ENCODE measurements at places on chromosomes 1 and 21.

DNA sequence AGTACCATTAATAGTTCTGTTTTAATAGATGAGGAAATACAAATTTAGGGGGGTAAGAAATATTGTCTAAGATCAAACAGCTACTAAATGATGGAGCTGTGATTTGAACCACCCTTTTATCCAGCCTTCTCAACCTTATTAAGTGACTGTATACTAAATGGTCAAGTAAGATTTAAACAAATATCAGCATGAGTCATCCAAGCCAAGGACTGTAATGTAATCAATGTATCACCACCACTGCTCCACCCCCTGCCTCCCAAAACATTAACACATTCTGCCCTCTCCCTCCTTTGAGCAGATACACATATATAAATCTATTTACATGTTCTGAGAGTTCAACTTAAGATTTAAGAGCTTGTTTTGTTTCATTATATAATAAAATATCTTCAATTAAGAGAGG lies 58.9 kb downstream of the LRRC40 start:
- no peak for DNase-seq

DNA sequence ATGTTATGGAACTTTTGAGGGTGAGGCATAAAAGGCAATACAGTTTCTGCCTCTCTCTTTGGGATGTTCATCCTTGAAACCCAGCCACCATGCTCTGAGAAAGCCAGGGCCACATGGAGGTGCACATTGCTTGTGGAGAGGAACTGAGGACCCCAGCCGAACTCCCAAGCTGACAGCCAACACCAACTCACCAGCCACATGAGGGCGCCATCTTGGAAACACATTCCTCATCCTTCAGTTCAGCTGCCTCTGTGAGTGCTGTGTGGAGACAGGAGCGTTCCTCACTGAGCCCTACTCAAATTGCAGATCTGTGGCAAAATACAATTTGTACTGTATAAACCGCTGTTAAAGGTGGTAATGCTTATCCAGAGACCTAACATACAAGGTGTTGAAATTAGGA lies 137.5 kb downstream of the GABPA start:
- DNase-seq = no peak

- DNase-seq = no peak
Measured at GRCh38 chr21:44062380-44062779, 44.8 kb upstream of the PWP2 start.

DNA sequence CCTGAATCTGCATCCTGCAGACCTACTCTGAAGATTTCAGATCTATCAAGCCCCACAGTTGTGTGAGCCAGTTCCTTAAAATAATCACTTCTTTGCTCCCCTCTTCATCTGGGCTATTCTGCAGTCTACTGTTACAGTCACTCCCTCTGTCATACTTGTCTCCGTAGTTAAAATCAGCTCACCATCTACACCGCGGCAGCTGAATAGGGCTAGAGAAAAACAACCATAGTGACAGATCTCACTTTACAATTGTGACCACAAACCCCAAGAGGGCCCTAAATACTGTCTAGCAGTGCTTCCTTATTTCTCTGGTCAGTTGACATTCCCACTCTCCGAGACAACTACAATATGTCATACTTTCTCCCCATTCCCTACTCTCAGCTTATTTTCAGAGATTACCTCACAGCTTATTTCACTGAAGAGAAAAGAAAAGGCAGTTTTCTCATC lies 12.9 kb downstream of the DESI2 start:
- no peak for DNase-seq

- no peak for DNase-seq
Measured at GRCh38 chr1:196887515-196888239, at the start of gene CFHR4. CFHR4 (plus strand) TSS chr1:196888052; CDS start chr1:196888151, 99 bp downstream.

- peak; percentile 45 for DNase-seq
Measured at GRCh38 chr1:39653546-39654031, 14.1 kb upstream of the HEYL start.

DNA sequence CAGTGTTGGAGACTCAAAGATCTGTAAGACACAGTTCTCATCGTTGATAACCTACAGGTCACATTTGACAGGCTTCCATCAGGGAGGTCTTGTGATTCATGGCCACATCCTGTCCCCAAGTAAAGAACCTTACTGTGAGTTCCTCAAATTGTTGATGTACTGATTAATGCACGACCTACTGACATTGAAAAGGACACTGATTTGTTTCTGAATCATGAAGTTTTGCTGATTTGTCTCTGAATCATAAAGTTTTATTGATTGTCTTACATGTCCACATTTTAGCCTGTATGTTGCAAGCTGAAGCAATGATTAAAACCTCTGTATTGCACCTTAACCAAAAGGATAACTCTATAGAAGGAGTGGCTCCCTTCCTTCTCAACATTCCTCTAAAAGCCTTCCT lies 476.3 kb upstream of the RUNX1 start:
- DNase-seq = no peak

- DNase-seq = no peak
Measured at GRCh38 chr1:241308471-241308870, 48.5 kb downstream of the RGS7 start.

GRCh38 chr1:17527036-17527914 lies 12.2 kb upstream of the ARHGEF10L start:
- DNase-seq = no peak

- DNase-seq = no peak
Measured at GRCh38 chr1:98164509-98164908, 243.7 kb upstream of the DPYD start.

- no peak for DNase-seq
Measured at GRCh38 chr1:66296370-66296769, 237.6 kb upstream of the SGIP1 start.

- DNase-seq = no peak
Measured at GRCh38 chr1:32761253-32761877, 55.8 kb downstream of the YARS1 start.

DNA sequence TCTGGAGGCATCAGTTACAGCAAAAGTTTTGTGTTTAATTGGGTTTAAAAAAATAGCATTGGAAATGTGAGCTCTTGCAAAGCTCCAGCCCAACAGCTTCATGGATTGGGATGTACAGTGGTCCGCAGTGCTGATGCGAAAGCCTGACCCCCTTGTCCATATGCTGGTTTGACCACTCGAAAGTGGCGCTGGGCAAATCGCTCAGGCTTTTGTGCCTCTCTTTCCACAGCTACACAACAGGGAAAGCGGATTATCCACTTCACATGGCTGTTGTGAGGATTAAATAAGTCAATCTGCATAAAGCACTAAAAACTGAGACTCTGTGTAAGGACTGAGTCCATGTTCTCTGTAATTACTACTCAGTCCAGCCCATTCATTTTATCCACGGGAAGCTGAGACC lies 57.2 kb downstream of the HUNK start:
- DNase-seq = no peak

DNA sequence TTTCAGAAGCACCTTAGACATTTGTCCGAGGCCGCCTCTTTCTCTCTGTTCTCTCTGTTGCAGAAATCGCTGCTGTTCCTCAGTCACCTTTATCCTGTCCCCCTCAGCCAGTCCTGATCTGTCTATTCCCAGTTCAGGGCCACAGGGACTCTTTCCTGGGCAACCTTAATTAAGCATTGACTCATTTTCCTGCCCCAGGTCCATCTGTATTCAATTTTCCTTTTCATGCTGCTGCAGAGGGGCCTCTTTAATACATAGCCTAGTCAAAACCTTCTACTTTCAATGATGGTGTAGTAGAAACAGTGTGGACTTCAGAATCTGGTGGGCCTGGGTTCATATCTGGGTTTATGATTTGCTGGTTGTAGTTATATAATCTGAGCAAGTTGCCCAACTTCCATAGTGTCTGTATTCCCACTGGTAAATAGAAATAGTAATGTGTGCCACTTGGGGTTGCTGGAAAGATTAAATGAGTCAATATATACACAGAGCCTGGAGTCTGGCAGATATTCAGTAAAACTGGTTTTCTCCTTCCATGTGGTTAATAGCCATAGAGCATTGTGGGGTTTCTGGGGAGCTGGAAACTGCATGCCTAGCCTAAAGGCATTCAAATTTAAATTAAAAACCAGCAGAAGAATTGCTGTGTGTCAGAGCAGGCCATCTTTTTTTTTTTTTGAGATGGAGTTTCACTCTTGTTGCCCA lies 4.5 kb downstream of the TRAF5 start:
- no peak for DNase-seq

GRCh38 chr1:54267815-54268761 lies 68.1 kb downstream of the MRPL37 start:
- DNase-seq = no peak

GRCh38 chr1:227312361-227313025 lies 5.8 kb downstream of the CDC42BPA start:
- no peak for DNase-seq

GRCh38 chr1:58931756-58932155 lies 147.9 kb upstream of the JUN start:
- no peak for DNase-seq

DNA sequence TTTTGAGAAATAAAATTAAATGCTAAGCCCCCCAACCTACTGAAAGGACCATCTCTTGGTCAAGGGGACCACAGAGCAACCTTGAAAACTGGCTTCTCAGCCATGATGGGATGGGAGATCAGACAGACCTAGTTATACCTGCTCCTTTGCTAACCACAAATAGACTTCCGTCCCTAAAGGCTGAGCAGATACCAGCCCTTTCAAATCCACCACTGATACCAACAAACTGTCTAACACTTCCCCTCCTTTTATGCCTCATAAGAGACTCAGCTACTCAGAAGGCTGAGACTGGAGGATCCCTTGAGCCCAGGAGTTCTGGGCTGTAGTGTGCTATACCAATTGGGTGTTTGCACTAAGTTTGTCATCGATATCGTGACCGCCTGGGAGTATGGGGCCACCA lies 407.3 kb downstream of the SIPA1L2 start:
- DNase-seq = no peak

- DNase-seq = no peak
Measured at GRCh38 chr1:184637664-184638240, 116.9 kb downstream of the EDEM3 start.
